ENCODE measurements at places on chromosomes 6 and 20.

- DNase-seq = no peak
These were observed 200.4 kb downstream of the C6orf118 start for GRCh38 chr6:165109011-165109410.

DNA sequence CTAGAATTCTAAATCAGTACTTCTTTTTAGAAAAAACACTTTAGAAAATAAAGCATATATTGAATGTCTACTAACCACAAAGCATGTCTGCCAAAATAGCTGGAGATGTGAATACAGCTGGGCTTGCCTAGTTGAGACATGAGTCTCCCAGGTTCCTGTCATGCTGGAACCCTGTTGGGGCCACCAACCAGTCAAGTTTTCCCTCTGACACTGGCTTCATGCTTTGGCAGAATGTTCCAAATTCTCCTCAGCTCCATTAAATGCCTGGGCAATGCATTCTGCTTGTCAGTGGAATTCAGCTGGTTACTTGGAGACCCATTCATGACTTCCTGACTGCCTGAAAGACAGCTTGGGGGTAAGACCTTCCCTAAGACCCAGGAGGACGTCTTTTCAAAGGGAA lies 87.2 kb downstream of the PRND start:
- DNase-seq = no peak

- DNase-seq = no peak
These were observed 572.9 kb upstream of the NOX3 start for GRCh38 chr6:156028335-156029131.

DNA sequence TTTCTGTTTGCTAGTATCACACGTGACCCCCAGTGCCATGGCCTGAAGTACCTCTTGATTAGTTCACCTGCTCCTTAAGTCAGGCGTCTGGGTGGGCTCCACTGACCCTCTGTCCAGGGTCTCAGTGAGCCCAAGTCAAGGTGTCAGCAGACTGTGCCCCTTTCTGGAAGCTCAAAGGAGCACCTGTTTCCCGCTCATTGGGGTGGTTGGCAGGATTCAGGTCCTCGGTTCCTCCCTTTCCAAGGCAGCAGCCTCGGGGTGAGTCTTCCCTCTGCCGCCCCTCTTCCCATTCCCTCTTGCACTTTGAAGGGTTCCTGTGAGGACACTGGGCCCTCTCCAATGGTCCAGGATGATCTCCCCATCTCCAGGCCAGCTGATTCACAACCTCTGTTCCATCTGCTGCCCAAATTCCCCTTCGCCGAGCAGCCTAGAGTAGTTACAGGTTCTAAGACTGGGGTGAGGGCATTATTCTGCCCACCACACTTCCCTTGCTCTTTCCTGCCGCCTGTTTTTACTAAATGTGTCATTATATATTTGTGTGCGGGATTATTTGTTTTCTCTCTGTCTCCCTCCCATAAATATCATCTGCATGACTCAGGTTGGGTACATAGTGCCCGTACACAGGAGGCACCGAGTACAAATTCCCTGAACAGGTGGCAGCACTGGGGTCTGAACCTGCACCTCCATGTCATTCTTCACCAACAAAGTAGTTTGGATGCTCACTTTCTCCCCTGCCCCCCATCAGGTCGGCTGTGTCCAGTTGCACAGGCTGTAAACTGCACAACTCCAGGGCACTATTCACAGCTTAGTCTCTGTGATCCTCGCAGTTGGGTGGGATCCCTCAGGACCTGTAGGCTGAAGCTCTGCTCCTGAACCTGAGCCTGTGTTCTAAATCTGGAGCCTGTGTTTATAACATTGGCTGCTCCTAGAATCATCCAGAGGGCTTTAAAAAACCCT lies 58.5 kb downstream of the RBM38 start:
- DNase-seq = no peak

DNA sequence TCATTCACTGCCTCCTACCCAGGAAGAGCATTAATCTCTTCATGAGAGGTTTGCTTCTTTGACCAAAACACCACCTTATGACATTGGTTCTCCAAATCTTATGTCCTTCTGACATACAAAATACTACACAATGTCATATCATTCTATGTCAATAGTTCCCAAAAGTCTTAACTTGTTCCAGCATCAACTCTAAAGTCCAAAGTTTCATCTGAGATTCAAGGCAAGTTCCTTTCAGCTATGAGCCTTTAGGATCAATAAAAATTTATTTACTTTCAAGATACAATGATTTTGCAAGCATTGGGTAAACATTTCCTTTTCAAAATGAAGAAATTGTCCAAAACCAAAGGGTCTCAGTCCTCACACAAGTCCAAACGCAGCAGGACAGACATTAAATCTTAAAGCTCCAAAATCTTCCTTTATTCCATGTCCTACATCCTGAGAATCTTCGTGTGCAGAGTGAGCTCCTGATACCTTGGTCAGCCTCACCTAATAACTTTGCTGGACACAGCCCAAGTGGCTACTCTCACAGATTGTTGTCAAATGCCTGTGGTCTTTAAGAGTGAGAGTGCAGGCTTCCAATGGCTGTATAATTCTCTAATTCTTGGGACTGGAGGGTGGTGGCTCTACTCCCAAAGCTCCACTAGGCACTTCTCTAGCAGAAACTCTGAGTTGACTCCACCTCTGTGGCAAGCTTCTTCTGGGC lies 1668.2 kb downstream of the HACE1 start:
- no peak for DNase-seq

DNA sequence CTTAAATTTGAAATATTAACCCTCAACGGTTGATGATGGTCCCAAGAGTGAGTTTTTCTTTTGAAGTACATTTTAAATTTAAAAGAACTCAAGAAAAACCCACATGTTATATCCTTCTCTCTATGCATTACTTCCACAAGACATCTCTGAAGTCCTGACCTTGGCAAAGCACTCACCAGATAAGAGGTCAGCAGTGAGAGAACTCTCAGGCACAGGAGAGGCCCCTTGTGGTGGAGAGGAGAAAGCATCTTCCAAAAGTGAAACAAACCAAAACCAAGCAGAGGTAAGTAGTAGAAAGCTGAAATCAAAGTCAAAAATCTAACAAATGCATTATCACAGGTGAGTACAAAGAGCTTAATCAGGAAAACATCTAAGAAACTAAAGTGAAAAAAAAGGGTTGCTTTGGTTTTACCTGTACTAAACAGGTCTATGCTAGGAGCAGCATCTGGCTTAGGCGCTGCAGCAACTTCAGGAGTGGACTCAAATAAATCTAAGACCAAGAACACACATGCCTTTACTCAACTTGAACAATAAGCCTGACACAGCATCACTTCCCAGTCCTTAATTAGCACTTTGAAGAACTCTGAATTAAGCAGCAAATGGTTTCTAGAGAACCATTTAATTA lies 80.5 kb downstream of the PRSS35 start:
- DNase-seq = no peak

- no peak for DNase-seq
These were observed 361.6 kb upstream of the SULF2 start for GRCh38 chr20:48146877-48147276.

DNA sequence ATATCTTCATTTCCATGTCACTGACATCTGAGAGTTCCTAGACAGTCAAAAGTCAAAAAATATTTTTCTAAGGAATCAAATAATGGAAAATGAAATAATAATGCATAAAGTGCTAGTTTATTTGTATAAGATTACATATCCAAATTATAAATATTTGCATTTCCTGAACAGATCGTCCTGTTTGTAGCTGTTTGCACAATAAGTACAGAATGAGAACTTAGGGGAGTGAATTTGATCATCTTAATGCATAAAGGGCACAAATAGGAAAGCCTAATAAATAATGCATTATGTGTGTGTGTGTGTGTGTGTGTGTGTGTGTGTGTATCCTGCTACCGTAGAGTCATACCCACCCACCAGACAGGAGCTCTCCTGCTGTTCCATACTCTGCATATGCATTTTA lies 521.0 kb upstream of the EPHA7 start:
- no peak for DNase-seq

DNA sequence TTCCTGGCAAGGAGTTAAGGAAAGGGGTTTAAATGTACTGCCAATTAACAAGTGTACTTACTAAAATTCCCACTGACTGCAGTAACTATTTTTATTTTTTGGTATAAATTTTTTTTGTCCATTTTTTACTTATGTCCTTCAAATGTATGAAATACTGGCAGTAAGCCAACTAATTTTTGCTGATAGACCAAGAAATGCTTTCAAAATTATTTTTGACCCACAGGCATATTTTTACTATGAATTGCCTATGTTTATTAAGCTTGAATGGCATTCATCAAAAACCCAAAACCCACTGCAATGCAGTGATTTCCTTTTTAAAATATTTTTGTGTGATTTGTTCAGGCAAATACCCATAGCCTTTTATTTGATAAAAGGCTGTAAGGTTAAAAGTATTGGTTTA lies 560.1 kb downstream of the UTRN start:
- DNase-seq = no peak

DNA sequence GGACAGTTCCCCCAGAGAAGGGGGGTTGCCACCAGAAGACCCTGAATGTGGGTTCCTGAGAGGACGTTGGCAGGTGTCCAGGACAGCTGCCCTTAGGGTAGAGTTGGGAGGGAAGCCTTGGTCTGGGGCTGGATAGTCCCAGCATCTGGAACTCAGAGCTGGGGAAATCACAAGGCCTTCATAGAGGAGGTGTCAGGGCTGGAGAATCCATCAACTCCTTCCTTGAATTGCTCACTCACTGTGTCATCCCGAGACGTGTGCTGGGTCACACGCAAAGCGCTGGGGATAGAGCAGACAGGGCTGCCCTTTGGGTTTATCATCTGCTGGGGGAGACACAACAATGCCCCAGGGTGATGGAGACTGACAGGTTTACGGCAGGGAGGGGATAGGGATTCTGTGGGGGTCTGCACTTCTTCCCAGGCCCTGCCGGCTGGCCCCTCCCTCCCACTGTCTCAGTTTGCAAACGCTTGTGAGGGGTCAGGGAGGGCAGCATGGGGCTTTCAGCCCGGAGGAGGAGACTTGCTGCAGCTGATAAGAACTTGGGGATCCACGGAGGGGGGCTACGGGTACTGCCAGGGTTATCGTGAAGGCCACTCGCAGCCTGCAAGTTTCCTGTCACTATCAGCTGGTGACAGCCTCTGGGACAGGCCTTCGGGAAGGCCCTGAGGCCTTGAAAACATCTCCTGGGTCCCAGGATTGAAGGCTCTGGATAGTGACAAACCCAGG lies 18.6 kb downstream of the RBM38 start:
- no peak for DNase-seq

DNA sequence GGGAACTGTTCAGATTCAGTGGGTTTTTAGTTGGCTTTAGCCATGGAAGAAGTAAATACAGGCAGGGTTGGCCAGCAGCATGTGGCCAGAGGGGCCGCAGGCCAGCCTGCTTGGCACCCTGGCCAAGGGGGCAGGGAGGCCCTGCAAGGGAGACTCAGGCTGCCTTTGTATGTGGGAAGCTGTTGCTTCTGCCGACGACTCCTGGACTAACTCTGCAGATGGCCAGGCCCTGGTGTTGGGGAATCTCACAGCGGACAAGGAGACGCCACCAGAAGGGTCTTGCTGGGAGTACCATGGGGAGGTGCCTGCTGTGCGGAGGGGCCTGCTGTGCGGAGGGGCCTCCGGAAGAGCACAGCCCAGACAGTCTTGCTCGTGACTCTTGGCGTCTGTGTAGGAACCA lies 25.2 kb downstream of the PYGB start:
- DNase-seq = no peak

DNA sequence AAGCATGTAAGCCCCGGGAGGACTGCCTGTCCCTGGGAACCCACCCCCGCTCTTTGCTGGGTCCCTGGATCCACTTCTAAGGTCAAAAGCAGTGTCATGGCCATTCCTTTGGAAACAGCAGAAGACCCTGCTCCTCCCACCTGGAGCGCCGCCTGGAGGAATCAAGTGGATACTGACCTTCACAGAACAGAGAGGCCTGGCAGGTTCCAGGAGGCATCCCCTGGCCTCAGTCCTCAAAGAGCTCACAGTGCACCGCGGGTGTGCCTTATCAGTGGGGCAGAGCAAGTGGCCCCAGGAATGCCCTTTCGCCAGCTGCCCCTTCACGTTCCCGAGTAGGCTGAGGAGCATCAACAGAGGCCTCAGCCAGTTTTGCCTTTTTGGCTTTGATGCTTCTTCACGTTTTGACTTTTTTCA lies 11.1 kb upstream of the SLC4A11 start:
- no peak for DNase-seq

- no peak for DNase-seq
These were observed 10.4 kb upstream of the ABHD16B start for GRCh38 chr20:63850689-63851547.

DNA sequence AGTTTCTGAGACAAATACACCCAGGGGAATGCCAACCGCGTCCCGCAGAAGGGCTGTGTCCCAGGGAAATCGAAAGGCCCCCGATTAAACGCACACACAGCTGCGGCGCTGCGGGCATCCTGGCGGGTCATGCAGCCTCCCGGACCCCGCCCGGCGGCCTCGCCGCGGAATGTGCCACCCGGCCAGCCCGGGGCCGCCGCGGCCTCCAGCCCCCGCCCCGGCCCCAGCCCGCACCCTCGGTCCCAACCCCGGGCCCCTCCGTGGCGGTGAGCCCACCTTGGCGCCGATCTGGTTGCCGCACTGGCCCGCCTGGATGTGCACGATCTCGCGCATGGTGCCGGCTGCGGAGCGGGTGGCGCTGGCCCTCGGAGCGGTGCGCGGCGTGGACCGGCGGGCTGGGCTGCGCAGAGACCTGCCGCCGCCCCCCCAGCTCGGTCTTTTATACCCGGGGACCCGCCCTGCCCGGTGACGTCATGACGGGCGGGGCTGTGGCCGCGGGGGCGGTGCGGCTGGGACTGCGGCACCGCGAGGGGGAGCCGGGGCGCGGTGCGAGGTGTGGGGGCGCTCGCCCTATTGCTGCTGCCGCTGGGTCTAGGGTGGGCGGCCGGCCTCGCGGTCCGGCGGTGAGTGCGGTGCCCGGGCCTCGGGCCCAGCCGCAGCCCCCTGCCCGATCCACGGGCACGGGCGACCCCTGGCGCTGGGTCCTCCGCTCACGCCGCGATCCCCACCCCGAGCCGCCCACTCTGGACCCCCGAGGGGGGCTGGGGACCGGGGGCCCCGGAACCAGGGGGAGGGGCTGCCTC lies at the start of gene TUBB2A:
TUBB2A (minus strand) TSS at position 414 of the 803 bp plus-strand sequence; CDS start at position 333, 81 bp downstream.
- no peak for DNase-seq

GRCh38 chr20:44891826-44892225 lies 6.3 kb downstream of the YWHAB start:
- DNase-seq = no peak

GRCh38 chr6:31666337-31666965 lies 571 bp downstream of the CSNK2B start:
- no peak for DNase-seq

GRCh38 chr6:36949636-36950035 lies 4.9 kb upstream of the PI16 start:
- DNase-seq = no peak

Data from NCI-H1417 treated with DMSO at 0.1 percent for 48 hours (cell line).